ENCODE measurements at places on chromosomes 16 and 17.

DNA sequence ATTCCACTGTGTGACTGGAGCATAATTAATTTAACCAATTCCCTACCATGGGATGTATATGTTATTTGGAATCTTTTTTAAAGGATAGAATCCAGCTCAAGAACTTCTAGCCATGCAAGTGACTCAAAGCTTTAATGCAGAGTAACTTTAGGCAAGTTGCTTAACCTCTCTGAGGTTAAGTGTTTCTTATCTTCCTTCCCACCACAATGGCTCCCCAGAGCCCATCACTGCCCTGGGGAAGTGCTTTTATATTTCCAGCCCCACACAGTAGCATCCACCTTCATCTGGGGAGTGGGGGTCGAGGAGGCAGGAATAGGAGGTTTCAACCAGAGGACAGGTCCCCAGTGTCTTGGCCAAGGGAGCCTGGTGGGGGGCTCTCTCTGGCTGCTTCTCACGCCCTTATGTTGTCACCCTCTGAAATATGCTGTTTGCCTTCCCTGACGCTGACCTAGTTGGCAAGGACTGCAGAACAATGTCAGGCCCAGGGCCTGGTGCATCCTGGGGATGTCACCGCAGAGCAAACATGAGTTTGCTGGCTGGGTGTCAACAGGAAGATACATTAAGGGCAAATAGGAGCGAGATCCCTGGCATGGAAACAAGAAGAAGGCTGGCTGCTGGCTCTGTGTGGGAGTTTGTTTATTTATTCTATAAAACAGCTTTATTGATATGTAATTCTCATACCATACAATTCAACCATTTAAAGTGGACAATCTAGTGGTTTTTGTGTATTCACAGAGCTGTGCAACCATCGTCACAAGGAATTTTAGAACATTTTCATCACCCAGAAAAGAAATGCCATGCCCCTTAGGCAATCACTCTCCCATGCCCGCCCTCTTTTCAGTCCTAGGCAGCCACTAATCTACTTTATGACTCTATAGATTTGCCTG, 46.6 kb upstream of the WSB1 start:
- DNase-seq, result peak; percentile 96

- no peak for DNase-seq
These were observed 5.2 kb upstream of the CMTM2 start for GRCh38 chr16:66574081-66574480.

DNA sequence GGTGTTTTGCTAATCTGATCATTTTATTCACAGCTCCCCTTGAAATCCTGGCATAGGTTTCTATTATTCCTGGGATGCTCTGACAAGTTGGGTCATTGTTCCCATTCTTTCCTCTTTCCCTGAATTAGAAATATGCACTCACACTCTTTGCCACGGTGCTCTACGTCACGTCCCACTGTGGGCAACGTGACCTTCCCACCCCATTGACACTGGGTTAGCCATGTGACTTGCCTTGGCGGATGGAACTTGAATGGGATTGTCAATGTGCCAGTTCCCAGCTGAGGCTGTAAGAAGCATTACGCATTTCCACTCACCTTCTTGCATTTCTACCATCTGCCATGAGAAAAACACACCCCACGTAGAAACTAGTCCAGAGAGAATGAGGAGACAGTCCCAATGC, 492.4 kb downstream of the SHISA9 start:
- no peak for DNase-seq

DNA sequence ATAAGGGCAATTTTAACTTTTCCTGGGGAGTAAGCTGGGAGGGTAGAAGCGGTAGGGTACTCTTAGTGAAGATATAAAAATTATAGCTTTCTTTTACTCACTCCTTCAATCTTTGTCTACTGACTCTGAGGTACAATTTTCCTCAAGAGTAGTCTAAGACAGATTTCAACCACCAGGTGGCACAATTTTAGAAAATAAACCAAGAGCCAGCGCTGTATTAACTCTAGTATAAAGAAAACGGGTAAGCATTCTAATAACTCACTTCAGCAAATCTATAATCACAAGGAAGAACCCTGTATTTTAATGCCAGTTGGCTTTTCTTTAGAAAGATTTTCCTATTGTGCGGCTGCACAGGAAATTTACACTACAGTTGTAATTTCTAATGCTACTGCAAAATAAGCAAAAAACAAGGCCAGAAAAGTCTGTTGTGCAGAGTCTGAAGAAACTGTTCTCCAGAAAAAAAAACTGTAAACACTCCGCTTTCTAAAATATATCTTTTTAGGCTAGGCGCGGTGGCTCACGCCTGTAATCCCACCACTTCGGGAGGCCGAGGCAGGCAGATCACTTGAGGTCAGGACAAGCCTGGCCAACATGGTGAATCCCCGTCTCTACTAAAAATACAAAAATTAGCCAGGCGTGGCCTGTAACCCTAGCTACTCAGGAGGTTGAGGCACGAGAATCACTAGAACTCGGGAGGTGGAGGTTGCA, 1.9 kb downstream of the CMC2 start:
- DNase-seq, result peak; percentile 72

- no peak for DNase-seq
These were observed 3.9 kb upstream of the COL1A1 start for GRCh38 chr17:50205111-50205962.

- no peak for DNase-seq
These were observed 4.1 kb downstream of the GRIN2A start for GRCh38 chr16:10178080-10178479.

DNA sequence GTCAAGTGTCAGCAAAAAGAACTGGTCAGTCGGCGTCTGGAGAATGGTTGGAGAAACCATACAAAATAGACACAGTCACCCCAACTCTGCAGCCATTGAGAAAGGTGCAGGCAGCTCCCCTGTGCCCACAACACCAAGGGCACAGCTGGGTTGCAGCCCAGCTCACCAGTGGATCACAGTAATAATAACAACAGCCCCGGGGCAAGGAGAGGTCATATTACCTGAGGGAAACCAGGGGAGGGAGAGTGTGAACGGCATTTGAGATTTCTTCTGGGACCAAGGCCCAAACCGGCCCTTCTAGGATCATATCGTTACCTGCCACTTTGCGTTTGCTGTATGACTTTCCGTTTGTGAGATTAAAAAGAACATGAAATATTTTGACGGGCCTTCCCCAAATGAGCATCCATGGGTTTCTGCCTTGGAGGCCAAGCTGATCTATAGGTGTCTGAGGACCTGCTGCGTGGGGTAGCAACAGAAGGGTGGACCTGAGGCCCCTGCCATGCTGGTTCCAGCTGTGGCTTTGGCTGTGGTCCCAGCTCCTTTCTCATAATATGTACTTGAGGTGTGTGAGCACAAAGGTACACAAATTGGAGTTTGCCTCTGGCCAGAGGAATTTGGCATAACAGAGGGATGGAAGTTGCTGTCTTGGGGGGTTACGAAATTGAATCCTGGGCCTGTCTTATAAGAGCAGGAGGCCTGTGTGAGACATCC, 154.6 kb downstream of the CMIP start:
- no peak for DNase-seq

DNA sequence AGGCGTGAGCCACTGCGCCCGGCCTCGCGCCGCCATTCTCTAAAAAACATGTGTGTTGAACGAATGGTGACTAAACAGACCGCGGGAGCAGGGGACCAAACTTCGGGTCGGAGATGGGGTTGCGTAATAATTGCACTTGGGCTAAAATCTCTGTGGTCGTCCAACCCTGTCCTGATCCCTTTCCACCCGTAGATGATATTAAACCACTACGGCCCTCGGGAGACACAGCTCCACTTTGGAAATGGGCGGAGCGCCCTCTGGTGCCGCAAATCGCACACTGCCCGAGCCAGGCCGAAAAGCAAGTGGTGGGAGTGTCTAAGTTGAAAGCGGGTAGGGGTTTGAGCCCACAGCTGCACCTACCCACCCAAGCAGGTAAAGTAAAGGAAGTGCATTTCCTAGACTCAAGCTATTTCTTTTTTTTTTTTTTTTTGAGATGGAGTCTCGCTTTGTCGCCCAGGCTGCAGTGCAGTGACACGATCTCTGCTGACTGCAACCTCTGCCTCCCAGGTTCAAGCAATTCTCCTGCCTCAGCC, 17.0 kb downstream of the CAVIN1 start:
- peak; percentile 80 for DNase-seq

GRCh38 chr16:22692916-22693637, 120.9 kb upstream of the HS3ST2 start:
- DNase-seq, result no peak

DNA sequence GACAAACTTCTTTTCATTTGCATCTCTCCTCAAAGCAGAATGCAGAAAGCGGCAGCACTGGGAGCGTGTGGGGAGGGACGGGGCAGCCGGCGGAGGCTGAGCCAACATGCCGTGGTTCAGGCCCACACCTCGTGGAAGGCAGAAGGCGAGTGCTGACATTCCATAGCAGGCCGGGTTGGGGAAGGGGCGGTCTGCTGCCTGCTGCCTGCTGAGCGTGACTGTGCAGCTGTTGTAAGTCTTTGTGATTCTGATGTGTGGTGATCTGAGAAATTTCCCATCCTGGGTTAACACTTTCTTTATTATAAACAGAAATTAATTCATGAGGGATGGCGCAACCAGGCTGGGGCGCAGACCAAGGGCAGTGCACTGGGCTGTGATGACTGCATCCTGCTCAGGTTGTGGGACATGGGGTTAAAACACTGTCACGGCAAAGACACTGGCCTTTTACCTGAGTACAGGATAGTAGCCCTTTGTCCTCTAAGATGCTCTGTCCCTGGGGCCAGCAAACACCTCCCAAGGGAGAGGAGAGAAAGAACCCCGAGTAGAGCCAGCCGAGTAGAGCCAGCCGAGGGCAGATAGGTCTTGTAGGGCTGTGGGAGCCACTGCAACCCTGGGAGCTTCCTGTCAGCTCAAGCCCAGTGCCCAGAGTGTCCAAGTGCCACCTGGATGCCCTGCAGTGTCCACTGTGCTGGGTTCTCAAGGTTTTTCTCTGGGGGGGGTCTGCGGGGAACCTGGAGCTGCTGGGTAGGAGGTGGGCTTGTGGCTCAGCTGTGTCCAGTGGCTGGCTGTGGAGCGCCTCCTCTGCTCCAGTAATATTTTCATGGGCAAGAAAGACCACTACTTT, 8.8 kb upstream of the DNASE1 start:
- DNase-seq, result no peak

- DNase-seq, result no peak
These were observed 59.3 kb downstream of the ASIC2 start for GRCh38 chr17:33233811-33234177.

Measured in endothelial cell of umbilical vein (primary cell).